ENCODE measurements at places on chromosomes 16 and 17.

- DNase-seq, result no peak
These were observed 8.5 kb downstream of the MMP28 start for GRCh38 chr17:35786941-35787432.

DNA sequence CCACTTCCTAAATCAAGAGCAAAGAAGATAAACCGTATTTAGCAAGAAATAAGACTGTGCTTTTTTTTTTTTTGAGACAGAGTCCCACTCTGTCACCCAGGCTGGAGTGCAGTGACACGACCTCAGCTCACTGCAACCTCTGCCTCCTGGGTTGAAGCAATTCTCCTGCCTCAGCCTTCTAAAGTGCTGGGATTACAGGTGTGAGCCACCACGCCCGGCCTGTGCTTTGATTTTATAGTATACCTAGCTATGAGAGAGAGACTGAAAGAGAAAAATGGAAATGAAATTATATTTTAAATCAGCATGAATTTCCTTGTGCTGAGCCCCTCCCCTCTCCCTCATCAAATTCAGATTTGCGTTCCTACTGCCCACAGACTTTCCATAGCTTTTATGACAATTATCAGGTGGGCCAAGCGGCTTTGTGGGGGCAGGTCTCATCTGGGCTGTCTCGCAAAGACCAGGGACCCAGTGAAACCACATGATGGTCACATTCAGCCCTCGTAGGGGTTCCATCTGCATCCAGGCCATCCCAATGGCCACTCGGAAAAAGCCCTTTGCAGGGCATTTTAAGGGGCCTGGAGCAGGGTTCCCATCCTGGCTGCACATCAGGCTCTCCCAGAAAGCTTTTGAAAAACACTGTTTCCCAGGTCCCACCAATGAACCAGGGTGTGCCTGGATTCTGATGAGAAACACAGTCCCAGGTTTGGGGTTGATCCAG lies 8.5 kb downstream of the CACNG1 start:
- no peak for DNase-seq

DNA sequence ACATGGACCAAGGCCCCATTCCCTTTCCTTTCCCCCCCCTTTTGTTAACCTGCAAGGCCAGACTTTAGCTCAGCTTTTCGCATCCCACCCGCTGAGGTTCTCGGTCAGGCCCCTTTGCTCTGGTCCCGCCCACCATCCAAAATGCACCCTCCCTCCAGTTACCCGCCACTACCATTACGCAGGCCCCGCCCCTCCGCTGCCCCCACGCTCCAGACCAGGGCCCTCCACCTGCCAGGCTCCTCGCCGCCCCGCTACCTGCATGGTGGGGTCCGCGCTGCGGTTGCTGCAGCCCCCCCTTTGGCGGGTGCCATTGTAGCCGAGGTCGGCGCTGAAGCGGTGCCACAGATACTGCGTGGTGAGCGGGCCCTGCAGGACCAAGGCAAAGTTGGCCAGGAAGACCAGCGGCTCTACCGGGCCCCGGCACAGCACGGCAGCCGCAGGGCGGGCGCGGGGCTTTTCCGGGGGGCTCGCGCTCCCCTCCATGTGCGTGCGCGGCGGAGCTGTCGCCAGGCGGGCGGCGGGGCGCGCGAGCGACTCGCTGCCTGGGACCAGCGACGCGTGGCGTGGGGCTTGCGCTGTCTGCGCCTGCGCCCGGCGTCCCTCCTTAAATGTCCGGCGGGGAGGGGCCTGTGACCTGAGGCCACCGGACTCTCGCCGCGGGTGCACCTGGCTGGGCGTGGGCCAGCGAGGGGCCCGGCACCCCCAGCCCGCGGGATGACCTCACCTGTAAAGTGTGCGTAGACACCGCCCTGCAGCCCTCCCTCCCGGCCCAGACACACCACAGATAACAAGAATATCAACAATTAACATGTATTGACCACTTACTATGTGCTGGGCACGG lies at the start of gene SLC46A1:
Gene SLC46A1, minus strand, starts transcription at position 581 of the 841 bp plus-strand sequence. Its CDS starts 98 bp downstream, at position 483.
- no peak for DNase-seq

DNA sequence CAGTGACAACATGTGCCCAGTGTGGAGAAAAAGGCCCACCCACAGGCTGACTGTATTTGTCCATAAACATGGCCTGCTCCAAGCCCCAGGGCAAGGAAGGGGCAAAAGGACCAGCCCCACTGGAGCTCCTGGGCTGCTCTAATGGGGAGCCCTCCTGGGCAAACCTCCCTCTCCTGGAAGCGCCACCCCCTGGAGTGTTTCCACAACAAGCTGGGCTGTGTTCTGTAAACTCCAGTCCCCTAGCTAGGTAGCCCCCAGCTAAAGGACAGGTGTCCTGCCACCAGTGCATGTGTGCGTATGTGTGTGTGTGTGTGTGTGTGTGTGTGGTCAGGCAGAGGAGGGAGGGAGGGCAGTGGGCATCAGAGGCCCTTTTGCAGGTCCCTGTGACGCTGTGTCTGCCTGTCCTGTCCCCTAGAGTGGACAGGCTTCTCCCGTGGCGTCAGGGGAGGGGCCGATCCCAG lies 11.3 kb upstream of the STAC2 start:
- DNase-seq, result no peak

- DNase-seq, result no peak
These were observed 32.4 kb downstream of the ADGRG5 start for GRCh38 chr16:57574646-57575467.

DNA sequence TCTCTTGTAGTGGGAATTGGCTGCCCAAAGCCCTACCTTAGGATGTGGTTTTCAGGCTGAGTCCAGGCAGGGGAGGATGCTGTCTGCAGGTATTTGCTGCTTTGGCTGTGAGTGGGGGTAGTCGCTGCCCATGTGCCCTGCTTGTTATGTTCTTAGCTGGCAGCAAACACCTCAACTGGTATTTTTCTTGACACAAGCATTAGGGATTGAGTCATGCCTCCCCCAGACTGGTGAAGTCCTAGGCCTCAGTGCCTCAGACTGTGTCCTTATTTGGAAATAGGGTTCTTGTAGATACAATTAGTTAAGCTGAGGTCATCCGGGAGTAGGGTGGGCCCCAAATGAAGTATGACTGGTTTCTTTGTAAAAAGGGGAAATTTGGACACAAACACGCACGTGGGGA lies 808.3 kb upstream of the EEF2KMT start:
- no peak for DNase-seq

GRCh38 chr17:29162082-29162908 lies 17.9 kb downstream of the MYO18A start:
- no peak for DNase-seq

DNA sequence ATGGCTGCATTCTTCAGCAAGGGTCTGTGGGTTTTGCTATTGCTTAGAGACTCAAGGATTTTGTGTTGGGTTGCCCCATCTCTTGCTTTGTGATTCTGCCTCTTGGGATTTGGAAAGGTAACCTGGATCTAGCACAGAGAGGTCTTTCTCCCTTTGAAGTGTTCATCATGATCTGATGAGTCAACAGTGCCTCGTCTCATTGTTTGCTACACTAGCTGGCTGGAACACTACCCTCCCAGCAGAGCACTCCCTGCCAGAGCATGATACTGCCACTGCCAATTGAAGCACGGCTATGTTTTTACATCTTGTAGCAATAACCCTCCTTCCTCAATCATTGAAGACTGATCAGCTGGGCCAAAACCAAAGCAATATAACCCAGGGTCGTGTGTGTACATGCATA lies 361.0 kb downstream of the CDH13 start:
- DNase-seq, result no peak

GRCh38 chr16:1887711-1888354 lies 15.9 kb upstream of the MEIOB start:
- DNase-seq, result no peak

DNA sequence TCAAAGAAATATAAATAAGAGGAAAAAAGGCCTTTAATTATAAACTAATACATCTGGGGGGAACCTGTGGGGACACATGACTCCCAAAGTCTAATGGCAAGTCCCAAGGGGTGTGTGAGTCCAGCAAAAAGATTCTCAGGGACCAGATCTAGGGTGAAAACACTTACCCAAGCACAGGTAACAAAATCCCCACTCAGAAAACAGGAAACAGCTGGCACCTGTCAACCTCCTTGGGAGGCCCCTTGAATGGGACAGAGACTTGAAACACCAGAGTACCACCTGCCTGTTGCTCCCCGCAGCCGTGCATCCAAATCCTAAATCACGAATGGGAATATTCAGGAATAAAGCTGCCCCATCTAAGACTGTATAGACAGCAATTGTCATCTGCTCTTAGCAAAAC lies 461.2 kb upstream of the CDH5 start:
- no peak for DNase-seq

DNA sequence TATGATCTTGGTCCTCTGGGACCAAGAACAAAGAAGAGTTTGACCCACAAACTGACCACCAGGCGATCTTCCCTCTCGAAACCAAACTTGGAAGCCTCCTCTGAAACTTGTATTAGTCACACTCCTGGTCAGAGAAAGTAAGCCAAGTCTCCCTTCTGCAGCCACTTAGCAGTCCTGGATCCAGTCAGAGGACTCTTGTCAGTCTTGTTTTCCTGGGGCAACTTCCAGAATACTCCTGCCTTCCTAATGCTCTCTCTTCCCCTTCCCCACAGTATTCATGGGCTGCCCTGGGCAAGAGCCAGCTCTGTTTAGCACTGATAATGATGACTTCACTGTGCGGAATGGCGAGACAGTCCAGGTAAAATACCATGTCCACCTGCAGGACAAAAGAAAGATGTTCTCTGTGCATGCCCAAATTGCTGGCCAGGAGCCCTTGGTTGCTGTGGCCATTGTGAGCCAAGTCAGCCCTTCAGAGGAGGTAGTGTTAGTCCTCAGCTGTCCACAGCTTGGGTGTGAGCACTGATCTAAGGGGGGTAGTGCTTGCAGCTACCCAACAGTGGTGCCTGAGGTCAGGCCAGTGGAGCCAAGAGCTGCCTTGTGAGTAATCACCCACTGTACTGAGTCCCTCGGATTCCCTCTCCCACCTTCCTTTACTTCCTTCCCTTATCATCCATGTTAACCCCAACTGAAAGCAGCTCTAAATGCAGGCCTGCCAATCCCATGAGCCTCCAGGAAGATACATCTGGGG lies 31.2 kb downstream of the CDH3 start:
- DNase-seq, result no peak

DNA sequence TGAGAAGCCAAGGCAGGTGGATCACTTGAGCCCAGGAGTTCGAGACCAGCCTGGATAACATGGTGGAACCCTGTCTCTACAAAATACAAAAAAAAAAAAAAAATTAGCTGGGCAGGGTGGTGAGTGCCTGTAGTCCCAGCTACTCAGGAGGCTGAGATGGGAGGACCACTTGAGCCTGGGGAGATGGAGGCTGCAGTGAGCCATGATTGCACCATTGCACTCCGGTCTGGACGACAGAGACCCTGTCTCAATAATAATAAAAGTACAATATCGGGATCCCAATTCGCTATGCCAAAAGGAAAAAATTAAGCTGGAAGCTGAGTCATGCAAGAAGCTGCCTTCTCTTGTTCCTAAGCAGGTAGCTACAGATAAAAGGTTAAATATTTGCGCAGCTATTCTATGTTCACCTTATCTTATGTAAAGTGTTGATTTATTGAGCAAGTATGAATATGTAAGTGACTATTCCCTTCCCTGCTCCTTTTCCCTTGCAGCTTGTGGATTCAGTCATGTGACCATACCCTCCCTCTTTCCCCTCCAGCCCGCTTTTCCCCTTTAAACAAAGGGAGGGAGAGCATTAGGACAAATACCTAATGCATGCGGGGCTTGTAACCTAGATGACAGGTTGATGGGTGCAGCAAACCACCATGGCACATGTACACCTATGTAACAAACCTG lies 112.0 kb downstream of the LITAF start:
- no peak for DNase-seq

GRCh38 chr17:16439811-16440351 lies 24.5 kb downstream of the TRPV2 start:
- no peak for DNase-seq

GRCh38 chr17:3879186-3879585 lies 13.7 kb downstream of the CAMKK1 start:
- DNase-seq, result no peak

DNA sequence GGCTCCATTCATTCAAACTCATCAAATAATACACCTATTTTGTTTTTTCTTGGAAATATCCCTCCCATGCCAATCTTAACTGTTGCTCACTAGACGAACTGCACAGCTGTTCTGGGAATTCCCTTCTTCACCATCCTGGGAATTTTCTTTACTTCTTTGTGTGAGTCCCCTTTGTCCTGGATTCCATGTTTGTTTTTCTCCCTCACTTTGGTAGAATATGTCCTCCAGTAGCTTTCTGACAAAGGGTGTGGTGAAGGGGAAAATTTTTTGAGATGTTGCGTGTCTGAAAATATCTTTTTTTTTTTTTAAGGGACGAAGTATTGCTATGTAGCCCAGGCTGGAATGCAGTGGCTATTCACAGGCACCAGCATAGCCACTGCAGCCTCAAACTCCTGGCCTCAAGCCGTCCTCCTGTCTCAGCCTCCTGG lies 17.2 kb upstream of the UTP6 start:
- DNase-seq, result no peak

- DNase-seq, result no peak
These were observed 19.1 kb downstream of the FAM20A start for GRCh38 chr17:68581863-68582645.

DNA sequence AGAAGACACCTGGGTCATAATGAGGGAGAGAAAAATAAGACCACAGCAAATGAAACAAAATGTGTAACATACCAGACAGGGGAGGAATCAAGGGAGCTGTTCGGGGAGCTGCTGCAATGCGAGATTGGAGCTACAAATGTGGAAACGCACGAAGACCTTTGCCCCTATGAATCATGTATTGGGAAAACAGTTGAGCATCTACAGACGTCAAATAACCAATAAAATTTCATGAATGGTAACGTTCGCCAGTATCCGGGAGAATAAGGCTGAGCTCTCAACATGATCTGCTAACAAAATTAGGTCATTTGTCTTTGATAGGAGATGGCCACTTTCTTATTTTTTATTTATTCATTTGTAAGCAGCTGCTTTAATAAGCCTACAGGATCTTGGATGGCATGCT lies 486.2 kb upstream of the RBFOX1 start:
- no peak for DNase-seq

GRCh38 chr17:29369831-29370735 lies 20.1 kb upstream of the TAOK1 start:
- DNase-seq, result no peak

- no peak for DNase-seq
These were observed 31.0 kb downstream of the NAGPA start for GRCh38 chr16:5002699-5003143.

DNA sequence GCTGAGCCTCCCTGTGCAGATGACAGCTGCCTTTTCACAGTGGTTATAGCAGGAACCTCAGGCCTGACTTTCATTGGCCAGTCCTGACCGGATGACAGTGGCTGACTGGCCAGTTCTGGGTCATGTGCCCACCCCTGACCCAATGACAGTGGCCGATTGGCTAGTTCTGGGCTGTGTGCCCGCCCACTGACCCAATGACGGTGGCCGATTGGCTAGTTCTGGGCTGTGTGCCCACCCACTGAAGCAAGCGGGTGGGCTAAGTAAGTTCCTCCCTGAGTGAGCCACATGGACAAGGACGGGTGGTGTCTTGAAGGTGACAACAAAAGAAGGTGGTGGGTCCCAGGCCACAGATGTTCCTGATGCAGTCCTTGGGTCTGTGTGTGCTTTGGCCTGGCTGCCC lies 9.5 kb downstream of the DEF8 start:
- no peak for DNase-seq

- DNase-seq, result no peak
These were observed 17.5 kb downstream of the SLC47A1 start for GRCh38 chr17:19551165-19551564.
